ENCODE measurements at places on chromosomes 11 and 22.

- DNase-seq = no peak
Observed at GRCh38 chr22:19659805-19660345, 54.4 kb upstream of the SEPTIN5 start.

DNA sequence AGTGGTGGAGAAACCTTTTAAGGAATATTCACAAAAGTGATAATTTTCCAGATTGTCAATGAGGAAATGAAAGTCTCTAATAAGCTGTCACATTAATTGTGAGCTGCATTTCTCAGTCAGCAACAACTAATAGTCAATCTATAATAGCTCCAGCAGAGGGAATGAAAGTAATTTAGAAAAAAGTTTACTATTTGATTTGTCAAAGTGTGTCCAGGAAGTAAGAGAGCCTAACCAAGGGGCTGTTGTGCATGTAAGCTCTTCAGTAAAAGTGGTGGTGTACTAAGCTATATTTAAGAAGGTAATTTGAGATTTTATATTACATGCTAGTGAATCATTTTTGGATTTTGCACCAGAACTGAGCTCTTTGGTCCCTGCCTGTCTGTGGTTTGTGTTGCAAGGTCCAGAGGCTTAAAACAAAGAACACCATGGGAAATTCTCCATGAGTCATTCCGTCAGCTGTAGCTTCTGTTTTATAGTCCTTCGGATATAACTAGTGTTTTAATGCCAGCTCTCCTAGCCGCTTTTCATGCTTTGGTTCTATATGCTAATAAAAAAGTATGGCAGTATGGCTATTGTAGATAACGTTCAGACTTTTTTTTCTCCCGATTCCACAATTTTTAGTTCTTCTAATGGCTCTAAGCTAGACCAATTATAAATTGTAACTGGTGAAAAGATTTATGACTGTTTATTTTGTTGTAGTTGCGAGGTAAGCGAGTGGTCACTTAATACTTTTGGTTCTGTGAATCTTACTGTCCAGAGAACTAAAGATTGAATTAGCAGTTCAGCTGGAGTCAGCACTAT, 64.6 kb downstream of the ARHGEF12 start:
- no peak for DNase-seq

DNA sequence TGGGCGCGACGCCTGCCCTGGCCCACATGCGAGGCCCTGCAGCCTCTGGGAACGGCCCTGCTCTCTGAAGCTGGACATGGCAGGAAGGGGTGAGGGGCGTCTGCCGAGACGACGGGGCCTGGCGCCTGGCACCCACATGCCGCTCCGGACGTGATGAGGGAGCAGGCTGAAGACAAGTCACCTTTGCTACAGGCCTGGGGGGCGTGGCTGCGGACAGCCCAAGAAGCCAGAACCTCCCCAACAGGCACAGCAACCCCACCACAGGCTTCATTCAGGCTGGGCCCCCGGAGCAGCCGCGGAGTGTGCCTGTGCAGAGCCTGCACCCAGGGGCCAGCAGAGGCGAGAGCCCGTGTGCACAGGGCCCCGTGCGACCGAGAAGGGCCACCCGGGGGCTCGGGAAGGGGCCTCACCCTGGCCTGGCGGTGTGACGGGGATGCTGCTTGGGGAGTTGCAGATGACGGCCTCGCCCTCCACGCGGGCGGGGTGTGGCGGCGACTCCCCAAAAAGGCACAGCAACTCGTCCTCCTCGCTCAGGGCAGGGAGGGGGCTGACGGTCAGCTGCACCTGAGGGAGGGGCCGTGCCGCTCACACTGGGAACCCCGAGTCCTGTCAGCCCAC, 16.6 kb upstream of the MAPK11 start:
- DNase-seq = no peak

- peak; percentile 87 for DNase-seq
Observed at GRCh38 chr22:26428515-26429457, at the start of gene ASPHD2. ASPHD2 (plus strand) TSS chr22:26429260; CDS start chr22:26433616, 4,356 bp downstream.

DNA sequence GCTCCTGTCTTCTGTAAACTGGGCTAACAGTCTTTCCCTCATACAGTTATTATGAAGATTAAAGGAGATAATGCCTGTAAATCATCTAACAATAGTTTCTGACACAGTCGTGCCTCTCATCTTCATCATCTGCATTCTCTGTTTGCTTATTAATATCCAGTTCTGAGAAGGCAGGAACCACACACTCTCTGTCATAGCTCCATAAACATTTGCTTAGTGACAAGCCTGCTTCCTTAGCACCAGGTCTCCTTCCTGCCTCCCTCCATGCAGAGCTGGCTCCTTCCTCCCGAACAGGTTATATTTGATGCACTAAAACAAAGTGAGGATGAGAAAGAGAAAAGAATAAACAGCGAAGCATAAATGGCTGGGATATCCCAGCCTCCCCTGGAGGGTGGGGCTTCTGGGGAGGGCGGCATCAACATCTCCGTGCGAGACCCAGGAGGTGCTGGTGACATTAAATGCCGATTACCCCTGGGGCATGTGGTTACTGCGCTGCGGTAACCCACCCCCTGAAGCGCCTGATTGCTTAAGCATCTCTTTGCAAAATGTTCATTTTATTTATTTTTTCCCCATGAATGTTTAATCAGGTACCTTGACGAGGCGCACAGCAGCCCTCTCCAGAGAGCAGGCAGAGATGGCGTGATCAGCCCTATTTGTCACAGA, 404.9 kb downstream of the NXPE2 start:
- no peak for DNase-seq

DNA sequence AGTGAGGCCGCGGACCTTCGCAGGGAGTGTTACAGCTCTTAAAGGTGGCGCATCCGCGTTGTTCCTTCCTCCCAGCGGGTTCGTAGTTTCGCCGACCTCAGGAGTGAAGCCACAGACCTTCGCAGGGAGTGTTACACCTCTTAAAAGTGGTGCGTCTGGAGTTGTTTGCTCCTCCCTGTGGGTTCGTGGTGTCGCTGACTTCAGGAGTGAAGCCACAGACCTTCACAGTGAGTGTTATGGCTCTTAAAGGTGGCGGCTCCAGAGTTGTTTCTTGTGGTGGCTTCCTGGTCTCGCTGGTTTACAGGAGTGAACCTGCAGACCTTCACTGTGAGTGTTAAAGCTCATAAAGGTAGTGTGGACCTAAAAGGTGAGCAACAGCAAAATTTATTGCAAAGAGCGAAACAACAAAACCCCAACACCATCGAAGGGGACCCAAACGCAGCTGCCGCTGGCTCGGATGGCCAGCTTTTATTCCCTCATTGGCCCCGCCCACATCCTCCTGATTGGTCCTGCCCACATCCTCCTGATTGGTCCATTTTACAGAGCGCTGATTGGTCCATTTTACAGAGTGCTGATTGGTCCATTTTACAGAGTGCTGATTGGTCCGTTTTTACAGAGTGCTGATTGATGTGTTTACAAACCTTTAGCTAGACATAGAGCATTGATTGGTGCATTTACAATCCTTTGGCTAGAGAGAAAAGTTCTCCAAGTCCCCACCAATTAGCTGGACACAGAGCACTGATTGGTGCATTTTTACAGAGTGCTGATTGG, 1.2 kb upstream of the TMEM45B start:
- DNase-seq = peak; percentile 84

- no peak for DNase-seq
Observed at GRCh38 chr11:35393098-35393497, 26.3 kb downstream of the SLC1A2 start.

DNA sequence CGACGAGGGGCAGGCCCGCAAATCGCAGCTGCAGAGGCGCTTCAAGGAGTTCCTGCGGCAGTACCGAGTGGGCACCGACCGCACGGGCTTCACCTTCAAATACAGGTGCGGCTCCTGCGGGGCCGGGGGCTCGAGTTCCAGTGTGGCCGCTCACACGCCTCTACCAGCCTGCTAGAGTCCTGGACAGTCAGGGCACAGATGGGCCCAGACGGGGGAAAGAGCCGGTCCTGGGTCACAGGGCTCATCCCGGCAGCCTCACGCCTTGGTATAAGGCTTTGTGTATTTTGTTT, 506 bp downstream of the MCM5 start:
- DNase-seq = no peak

GRCh38 chr11:88414385-88414861, 76.9 kb upstream of the CTSC start:
- DNase-seq = no peak

GRCh38 chr22:27874185-27874584, 44.9 kb downstream of the PITPNB start:
- DNase-seq = no peak

DNA sequence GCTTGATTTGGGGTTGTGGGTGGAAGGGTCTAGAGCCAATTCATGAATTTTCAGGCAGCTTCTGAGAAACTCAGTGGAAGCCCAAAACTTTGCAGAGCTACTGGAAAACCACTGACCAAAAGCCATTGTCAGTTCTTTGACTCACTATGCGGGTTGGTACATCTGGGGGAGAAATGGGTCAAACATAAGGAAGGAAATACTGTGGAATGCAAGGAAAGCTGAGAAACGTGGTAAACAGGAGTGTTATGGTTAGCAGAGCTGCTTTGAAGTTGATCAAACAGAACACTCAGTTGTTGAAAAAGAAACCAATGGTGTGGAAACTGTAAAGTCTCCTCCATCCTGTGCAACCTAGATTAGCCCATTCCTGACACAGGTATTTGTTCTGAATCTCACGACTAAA, 6.3 kb upstream of the ABTB2 start:
- no peak for DNase-seq

GRCh38 chr11:71408826-71409225, 39.4 kb downstream of the DHCR7 start:
- no peak for DNase-seq

GRCh38 chr22:31292236-31292989, at the start of gene PIK3IP1:
PIK3IP1 (minus strand) TSS chr22:31292488; CDS start chr22:31292344, 144 bp downstream.
- peak; percentile 85 for DNase-seq

DNA sequence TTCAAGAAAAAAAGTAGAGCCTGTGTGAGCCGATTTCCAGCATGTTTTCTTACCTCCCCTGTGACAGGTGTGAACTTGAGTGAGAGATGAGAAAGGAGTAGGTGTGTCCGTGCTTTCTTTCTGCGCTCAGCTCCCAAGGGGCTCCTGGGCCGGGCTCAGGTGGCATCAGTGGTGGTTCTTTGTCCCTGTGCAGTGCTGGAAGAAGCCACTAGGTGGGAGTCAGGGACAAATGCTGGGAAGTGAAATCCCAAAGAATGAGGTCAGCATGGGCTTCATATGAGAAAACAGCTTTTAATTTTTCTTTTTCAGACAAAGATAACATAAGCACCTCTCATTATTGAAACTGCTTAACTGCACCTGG, 57.8 kb downstream of the PPFIBP2 start:
- no peak for DNase-seq

DNA sequence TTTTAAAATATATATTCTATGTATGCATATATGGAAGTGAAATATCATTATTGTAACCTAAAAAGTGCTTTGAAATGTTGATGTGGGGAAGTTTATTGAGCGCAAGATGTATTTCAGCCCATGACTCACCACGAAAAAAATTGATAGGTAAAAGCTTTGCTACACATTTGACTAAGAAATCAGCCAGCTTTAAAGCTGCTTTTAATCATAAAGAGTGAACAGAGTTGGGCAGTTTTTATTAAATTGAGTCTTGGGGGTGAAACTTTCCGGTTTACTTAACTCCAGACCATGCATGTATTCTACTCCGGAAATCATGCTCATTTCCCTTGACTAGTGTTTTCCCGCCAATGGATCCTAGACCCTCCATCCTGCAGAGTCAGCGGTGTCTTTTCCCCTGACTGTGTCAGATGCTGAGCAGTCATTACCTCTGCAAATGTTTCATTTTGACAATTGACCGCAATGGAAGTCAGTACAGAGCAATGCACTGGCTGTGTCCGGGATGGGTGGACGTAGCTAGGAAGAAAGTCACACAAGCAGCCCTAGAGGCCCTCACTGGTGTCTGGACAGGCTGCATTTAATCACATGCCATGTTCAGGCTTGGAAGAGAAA, 47.2 kb upstream of the MPEG1 start:
- DNase-seq = no peak

GRCh38 chr11:69364921-69365320, 71.0 kb downstream of the MYEOV start:
- no peak for DNase-seq

DNA sequence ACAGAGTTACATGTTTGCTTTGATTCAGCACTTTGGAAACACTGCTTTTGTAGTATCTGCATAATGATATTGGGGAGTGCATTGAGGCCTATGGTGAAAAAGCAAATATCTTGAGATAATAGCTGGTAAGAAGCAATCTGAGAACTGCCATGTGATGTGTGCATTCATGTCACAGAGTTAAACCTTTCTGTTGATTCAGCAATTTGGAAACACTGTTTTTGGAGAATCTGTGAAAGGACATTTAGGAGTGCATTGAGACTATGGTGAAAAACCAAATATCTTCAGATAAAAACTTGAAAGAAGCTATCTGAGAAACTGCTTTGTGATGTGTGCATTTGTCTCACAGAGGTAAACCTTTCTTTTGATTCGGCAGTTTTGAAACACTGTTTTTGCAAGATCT, 346.8 kb downstream of the OR4C45 start:
- no peak for DNase-seq

DNA sequence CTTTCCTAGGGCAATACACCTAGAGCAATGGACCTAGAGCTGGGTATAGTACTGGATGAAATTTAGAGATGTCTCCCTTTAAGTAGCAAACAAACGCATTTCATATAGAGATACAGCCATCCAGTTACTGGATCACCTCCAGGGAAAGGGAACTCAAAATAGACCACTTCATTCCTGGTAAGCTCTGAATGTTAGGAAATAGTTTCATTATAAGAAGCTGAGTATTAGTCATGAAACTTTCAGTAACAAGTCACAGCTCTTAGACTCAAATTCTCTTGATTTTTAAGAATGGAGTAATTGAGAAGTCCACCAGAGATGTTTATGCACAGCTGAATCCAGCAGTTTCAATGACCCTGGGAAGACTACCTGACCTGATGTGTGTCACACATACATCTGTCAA, 221.9 kb downstream of the FAM76B start:
- no peak for DNase-seq

GRCh38 chr11:64642871-64643255, 51.8 kb downstream of the SLC22A12 start:
- no peak for DNase-seq

DNA sequence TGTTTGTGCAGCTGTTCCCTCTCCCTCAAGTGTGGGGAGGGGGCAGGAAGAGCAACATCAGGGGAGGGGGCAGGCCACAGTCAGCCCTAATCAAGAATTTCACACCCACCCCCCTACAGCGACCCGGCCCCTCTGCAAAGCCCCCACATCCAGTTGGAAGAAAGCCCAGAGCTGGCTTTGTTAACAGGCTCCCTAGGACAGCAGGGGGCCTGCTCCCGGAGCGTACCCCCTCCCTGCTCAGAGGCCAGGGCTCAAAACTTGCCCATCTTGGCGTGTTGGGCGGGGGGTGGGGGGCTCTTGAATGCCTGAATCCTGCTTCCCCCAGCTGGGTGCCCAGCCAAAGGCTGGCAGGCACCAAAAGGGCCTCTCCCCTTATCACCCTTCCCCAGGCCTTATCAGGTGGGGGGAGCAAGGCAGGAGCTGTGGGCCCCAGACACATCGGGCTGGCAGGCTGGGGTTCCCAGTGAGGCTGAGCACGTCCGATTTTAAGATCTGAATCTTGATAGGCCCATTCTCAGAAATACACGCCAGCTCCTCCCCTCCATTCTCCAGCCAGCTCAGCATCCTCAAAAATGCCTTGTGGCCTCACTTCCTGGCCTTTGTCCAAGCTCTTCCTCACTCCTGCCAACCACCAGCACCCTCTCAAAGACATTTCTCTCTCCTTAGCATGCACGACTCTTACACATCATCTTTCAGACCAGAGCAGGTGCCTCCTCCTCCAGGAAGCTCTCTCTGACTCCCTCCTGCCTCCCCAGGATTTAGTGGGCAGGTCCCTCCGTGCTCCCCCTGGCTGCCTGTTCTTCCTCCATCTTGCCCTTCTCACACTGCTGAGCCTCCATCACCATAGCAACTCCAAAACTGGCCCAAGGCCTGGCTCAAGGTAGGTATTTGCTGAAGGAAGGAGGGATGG, 384.8 kb downstream of the MN1 start:
- DNase-seq = no peak

Data from activated CD8-positive, alpha-beta memory T cell treated with anti-CD3 and anti-CD28 coated beads, Interleukin-2, amount 50 U/mL, for 48 hours (primary cell).